ENCODE measurements at places on chromosomes 11 and 22.
A peak's percentile ranks its signal among the peaks of the same experiment; 100 is the strongest.

GRCh38 chr11:196786-197731, 4.2 kb downstream of the SCGB1C1 start:
- DNase-seq = no peak

GRCh38 chr11:70763606-70764005, 365.3 kb downstream of the CTTN start:
- DNase-seq = no peak

GRCh38 chr11:118277312-118277711, 13.2 kb upstream of the MPZL2 start:
- DNase-seq = no peak

- peak; percentile 41 for DNase-seq
These were observed 33.7 kb upstream of the MYRF start for GRCh38 chr11:61718621-61719302.

DNA sequence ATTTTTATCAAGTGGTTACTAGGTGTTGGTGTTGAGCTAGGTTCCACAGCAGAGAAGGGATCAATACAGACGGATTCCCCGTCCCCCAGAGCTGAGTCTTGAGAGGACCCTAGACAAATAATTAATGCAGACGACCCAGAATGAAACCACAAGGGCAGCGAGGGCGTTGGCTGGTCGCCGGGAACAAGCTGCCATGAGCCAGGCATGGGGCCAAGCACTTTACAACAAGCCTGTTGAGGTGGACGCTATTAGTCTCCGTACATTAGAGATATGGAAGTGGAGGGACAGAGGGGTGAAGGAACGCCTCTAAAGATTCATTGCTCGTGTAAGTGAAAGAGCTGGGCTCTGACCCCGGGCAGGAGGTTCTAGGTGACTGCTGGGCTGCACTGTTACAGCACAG, 77.1 kb upstream of the EIF3D start:
- DNase-seq = no peak

DNA sequence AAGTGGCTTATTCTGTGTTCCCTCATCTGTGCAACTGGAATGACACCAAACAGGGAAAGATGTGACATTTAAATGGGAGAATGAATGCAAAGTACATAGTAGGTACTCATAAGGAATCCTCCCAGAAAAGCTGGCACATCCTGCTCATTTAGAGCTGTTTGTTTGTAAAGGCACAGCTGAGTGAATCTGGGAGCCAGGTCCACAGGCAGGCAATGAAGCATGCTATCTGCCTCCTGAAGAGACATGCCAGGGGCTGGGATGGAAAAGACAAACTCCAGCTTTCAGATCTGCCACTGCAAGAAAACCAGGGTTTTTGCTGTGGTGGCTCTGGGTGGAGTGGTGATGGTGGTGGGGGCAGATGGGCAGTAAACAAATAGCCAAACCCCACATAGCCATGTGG, 150.1 kb downstream of the TENM4 start:
- DNase-seq = no peak

- no peak for DNase-seq
These were observed 89.4 kb upstream of the IGLL5 start for GRCh38 chr22:22798232-22798616.

GRCh38 chr11:47941907-47942558, 38.3 kb upstream of the PTPRJ start:
- no peak for DNase-seq

- no peak for DNase-seq
These were observed 1.2 kb downstream of the MICALL1 start for GRCh38 chr22:37907036-37907954.

GRCh38 chr11:109236188-109236587, 185.8 kb upstream of the C11orf87 start:
- no peak for DNase-seq

DNA sequence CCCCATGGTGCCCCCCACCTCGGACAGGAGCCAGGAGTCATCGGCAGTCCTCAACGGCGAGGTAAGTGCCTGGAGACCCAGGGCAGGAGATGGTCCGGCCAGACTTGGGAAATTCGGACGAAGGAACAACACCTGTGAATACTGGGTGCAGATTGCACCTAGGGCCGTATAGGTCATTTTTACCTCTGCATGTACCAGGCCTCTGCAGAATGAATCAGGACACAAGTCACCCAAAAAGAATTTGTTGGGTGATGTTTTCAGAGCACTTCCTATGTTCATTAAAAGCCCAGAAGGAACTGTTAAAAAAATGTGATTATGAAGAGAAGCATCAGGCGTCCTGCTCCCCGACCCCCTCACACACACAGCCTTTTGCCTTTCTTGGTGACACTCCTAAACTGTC, 93.9 kb downstream of the C11orf91 start:
- DNase-seq = no peak

DNA sequence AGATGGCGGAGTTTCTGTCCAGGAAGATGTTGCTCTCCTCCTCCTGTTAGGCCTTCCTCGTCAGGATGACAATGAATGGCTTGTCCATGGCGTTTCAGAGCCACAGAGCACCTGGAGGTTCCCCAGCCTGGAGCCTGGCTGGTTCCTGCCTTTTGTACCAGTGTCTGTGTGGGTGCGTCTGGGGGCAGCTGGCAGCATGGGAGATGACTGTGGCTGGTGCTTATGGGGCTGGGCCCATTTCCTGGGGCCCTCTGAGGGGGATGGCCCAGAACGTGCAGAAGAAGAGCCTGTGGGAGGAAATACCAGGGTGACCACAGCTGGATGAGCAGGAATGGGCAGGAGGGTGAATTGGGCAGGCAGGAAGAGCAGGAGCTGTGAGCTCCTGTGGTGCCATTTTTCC, 6.7 kb downstream of the SLC37A2 start:
- peak; percentile 9 for DNase-seq

DNA sequence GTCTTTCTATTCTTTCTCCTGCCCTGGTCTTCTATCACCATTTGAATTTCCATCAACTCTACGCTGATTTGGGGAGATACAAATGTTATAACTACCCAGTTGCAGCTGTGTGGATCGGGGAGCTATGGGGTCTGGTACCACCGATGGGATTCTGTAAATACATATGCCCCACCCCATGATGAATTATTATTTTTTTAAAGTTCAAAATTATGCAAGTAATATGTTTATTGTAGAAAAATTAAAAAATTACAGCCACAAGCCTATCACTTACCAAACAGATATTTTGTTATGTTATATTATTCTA, 52.4 kb upstream of the CLMP start:
- no peak for DNase-seq

GRCh38 chr22:40251106-40251505, 73.4 kb downstream of the TNRC6B start:
- no peak for DNase-seq

DNA sequence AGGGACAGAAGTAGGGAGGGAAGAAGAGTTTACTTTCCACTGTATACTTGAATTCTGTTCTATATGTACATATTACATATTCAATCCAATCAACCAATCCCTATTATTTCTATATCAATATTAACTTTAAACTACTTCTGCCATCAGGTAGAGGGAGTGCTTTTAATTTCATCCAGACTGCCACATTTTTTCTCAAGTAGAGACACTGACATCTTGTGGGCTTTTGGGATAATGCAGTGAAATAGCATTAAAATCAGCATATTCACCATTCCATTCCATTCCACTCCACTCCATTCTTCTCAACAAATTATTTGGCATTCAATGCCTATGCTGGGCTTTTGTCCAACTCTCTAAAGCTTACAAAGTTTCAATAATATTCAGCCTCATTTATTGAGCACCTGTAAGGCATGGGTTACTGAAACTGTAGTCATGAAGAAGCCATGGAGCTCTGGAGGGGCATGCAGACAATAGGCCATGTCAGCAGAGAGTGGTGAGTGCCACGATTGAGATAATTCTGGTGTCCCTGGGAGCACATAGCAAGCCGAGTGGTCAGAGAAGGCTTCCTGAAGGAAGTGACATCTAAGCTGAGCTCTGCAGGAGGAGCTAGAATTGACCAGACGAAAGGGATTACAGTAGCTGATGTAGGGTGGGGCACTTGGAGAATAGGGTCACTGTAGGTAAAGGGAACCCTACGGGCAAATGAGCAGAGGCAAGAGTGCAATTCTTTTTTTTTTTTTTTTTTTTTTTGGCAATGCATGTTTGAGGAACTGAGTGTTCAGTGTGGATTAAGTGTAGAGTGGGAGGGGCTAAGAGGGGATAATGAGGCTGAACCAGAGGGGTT, 12.8 kb upstream of the CLPB start:
- DNase-seq = no peak

All from mucosa of gallbladder (tissue), 1 donor.